ENCODE measurements at places on chromosomes 3 and 15. TPM values are rescaled to one million over a fixed set of nuclear protein-coding genes. Genes with fewer than 3 reads are reported as not detected.

The RBP2 gene
- total RNA-seq: 25.3 TPM

The AZI2 gene
- total RNA-seq: 59.4 TPM

The CCR3 gene
- 0.14 TPM for total RNA-seq

GRCh38 chr3:104947943-104948342 is 418.8 kb upstream of the ALCAM start:
- H3K27me3 ChIP-seq: no peaks in the 10 kb centered on the region
- peaks cover 4% of the 10 kb centered on the region for H3K36me3 ChIP-seq
- peaks cover 29% of the 10 kb centered on the region for H3K4me1 ChIP-seq
- H3K4me3 ChIP-seq: no peak overlapping the region
- no peak overlapping the region for H3K27ac ChIP-seq
- no peak for DNase-seq

- peaks cover 74% of the 10 kb centered on the region for H3K4me1 ChIP-seq
- H3K4me3 ChIP-seq: no peak overlapping the region
- DNase-seq: no peak
- no peaks in the 10 kb centered on the region for H3K27me3 ChIP-seq
These were observed 14.9 kb downstream of the SMAD3 start for GRCh38 chr15:67080118-67080899.

DNA sequence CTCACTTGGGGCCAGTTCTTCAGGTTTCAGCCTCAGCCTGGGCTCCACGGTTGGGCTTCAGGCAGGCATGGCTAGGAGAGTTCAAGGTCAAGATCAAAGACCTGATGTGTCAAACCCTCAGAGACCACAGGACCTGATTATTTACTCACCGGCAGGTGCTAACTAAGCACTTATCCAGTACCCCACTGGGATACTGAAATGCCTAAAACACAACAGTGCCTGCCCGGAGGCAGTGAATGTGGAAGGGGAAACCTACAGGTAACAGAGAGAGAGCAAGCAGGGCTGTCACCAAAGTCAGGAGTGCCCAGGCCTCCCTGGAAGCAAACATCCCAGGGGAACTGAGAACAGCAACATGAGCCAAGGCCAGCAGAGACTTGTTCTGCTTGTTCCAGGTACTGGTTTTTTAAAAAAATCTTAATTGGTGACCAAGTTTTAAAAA is 6.7 kb downstream of the IDH2 start:
- peaks cover 56% of the 10 kb centered on the region for H3K4me1 ChIP-seq
- peak overlapping the region; percentile 95 for H3K27ac ChIP-seq
- DNase-seq: no peak
- H3K27me3 ChIP-seq: no peaks in the 10 kb centered on the region

DNA sequence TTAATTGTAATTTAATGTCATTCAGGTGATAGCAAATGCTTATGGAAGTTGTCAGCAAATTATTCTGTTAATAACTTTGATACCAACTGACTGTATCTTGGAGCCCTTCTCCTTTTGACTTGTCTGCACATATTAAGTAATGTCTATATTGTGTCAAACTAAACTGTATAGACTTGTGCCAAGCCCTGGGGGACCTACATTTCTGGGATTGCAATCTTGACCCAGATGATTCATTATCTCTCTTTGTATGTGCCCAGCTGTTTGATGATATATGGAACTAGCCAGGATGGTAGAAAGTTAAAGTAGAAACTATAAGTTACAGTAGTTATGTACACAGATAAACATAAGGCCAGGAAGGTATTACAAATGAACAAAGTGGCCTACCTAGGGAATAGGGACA is 402.8 kb upstream of the RARB start:
- H3K36me3 ChIP-seq: no peaks in the 10 kb centered on the region
- no peak overlapping the region for H3K4me3 ChIP-seq
- H3K27me3 ChIP-seq: peaks cover 3% of the 10 kb centered on the region
- peaks cover 17% of the 10 kb centered on the region for H3K4me1 ChIP-seq

Measured in type B pancreatic cell (in vitro differentiated cells).